ENCODE measurements at places on chromosomes 1 and 21. TPM values are rescaled to one million over a fixed set of nuclear protein-coding genes. Genes with fewer than 3 reads are reported as not detected.
A peak's percentile ranks its signal among the peaks of the same experiment; 100 is the strongest.

GRCh38 chr1:87129038-87129437 lies 199.6 kb upstream of the LMO4 start:
- no peak for DNase-seq

GRCh38 chr1:214473387-214473786 lies 78.0 kb downstream of the PTPN14 start:
- DNase-seq, result no peak

- DNase-seq, result peak; percentile 3
These were observed 446.6 kb downstream of the PTPRU start for GRCh38 chr1:29682919-29683295.

- DNase-seq, result peak; percentile 97
These were observed 153.5 kb downstream of the TGFBR3 start for GRCh38 chr1:91732291-91733107.

CFAP141 gene
- not detected for polyA plus RNA-seq

HRNR gene
- polyA plus RNA-seq, result 0.12 TPM

DNA sequence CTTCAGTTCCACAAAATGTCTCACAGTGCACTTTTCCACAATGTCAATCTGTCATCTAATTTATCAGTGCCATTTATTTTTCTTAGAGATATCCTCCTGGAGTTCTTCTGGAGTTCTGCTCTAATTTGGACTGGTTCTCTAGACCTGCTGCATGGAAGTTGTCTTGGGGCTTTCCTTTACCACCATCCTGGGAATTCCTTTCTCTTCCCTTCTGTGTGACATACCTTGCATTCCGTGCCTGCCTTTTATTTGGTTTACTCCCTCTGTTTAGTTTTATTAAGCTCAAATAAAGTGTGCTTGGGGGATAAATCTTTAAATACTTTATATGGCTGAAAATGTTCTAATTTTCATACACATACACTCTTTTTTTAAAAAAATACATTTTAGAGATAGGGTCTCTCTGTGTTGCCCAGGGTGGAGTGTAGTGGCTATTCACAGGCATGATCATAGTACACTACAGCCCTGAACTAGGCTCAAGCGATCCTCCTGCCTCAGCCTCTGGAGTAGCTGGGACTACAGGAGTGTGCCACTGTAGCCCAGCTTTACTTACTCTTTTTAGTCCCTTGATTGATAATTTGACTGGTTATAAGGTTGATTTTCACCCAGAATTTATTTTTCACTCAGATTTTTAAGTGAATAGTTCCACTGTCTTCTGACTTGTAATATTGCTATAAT lies 14.4 kb downstream of the MTF2 start:
- no peak for DNase-seq

Measured in large intestine (tissue), 12 donors.